A549 treated with CpdA at 1 μM for 4 hours (cell line): ENCODE measurements at places on chromosomes 16 and 17. TPM values are rescaled to one million over a fixed set of nuclear protein-coding genes. Genes with fewer than 3 reads are reported as not detected.

KRTAP9-9 gene
- total RNA-seq = not detected in 5 replicates

ZC3H18 gene
- 50.1 to 59.2 TPM (median 54.0 TPM) in 5 replicates for total RNA-seq

AATK gene
- total RNA-seq = 0.23 to 0.52 TPM (median 0.43 TPM) in 5 replicates

HEATR3 gene
- 13.1 to 16.7 TPM (median 14.8 TPM) in 5 replicates for total RNA-seq
